ENCODE measurements at places on chromosomes 7 and 10.

GRCh38 chr10:78209970-78210369 lies 176.3 kb downstream of the RPS24 start:
- DNase-seq = no peak

GRCh38 chr10:110867807-110868465 lies 3.8 kb upstream of the PDCD4 start:
- no peak for DNase-seq

DNA sequence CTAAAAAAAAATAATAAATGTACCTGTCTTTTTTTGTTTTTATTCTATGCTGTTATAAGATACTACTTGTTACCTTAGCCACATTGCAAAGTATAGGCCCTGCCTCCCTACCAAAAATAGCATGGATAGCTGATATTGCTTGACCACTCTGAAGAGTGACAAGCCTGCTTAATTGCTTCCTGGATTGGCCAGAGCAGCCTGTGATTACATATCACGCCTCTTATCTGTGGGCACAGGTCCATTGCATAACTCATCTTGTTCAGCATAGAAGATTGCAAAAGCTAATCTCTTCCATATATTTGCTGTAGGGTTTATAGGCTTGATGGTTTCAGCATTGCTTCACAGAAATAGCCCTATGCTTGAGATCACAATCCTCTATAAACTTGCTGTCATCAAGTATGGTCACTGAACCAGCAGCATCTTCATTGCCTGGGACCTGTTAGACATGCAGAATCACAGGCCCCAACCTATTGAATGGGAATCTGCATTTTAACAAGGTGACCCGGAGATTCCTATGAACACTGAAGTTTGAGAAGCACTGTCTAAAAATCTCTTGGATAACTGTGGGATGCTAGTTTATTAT lies 280.8 kb upstream of the CDC14C start:
- DNase-seq = no peak

DNA sequence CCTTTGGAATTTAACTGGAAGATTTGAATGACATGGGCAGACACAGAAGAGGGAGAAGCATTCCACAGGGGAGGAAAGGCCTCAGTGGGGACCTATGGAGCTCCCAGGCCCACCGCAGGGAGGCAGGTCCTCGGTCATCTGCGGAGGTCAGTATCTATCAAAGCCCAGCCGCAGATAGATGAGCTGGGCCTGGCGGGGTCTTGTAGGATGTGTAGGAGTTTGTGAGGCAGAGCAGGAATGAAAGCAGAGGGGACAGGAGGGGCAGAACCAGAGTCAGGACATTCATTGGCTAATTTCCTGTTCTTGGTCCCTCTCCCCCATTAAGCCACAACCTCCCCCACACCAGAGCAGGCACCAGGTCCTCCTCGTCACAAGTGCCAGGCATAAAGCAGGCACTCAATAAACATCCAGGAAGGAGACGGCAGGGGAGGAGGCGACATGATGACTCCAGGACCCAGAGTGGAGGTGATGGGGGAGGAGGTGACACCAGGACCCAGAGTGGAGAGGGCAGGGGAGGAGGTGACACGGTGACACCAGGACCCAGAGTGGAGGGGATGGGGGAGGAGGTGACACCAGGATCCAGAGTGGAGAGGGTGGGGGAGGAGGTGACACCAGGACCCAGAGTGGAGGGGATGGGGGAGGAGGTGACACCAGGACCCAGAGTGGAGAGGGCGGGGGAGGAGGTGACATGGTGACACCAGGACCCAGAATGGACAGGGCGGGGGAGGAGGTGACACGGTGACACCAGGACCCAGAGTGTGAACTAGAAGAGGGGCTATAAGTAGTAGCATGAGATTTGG lies 83.7 kb upstream of the PDGFA start:
- DNase-seq = no peak

DNA sequence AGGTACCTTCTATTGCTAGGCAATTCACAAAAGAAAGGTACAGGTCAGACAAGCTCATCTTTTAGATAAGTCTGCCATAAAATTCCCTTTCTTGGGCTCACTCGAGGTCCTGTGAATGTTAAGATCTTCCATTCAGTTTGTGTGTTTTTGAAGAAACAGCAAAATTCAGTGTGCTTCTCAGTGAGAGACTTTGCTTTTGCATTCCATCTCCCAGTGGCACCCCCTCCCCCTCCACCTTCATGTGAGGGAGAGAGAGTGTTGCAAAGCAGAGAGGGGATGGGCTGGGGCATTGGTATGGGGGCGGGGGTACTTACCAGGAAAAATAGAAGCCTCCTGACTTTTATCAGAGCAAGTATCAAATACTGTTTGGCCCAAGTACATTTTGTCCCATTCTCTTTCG lies 3.8 kb upstream of the TECTB start:
- no peak for DNase-seq

DNA sequence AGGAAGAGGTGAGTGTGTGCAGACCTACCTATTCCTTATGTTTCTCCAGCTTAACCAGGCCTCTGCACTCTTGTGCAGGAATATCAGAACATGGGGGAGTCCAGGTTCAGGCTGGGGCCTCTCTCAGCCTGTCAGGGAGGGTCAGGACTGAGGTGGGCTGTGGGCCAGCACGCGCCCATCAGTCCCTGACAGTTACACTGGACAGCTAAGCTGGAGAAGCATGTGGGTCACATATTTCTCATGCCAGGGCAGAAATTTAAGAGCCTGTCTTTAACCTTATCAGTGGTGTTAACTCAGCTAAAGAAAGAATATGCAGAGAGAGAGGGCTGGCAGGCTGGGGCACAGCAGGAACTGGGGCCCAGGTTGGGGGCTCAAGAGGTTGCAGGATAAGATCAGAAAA lies 8.7 kb upstream of the POLD2 start:
- no peak for DNase-seq

DNA sequence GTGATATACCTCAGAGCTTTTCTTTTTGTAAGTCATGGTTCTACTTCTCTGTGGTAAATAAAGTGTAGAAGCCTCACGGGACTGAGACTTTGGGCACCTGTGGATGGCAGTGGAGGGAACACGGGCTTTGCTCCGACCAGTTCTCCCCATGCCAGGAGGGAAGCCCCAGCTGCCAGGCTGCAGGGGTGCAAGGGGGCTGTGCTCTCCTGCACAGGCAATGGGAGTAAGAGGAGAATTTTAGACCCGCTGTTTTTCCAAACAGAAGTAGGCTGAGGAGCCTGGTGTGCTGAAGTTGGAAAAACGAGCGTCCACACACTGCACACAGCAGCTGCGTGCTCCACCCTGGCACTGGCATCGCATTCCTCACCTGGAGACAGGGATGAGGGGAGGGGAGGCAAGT lies 282.4 kb downstream of the TNS3 start:
- no peak for DNase-seq

- DNase-seq = no peak
These were observed 2.1 kb downstream of the FKBP6 start for GRCh38 chr7:73329861-73330581.

DNA sequence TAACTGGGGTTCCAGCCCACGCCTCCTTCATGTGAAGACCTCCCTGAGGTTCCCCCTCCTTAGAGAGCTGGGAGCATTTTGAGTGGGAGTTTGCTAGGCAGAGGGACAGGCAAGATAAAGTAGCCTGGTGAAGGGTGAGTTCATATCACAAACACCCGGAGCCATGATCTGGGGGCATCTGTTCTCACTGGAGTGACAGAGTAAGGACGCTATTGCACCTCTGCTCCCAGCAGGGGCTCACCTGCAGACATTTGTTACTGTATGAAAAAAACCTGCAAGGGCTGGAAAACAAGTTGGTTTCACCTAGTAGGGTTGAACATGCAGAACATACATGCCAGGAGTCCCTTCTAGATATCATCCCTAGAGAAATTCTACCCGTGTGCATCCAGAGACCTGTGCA lies 88.4 kb downstream of the CARD11 start:
- no peak for DNase-seq

GRCh38 chr7:107180378-107180777 lies 11.6 kb downstream of the HBP1 start:
- DNase-seq = no peak

GRCh38 chr7:41938371-41938770 lies 235.5 kb upstream of the INHBA start:
- DNase-seq = no peak

Data from anterior cingulate cortex (tissue), 58 donors.